Urinary bladder (tissue), 4 donors: ENCODE measurements at places on chromosomes 11 and 22. TPM values are rescaled to one million over a fixed set of nuclear protein-coding genes. Genes with fewer than 3 reads are reported as not detected.

- DNase-seq = peak; percentile 36
These were observed 2.3 kb downstream of the KRTAP5-11 start for GRCh38 chr11:71580057-71581003.

- no peak for DNase-seq
These were observed at the start of gene GLB1L3 for GRCh38 chr11:134275534-134276395. GLB1L3 (plus strand) TSS chr11:134276379; CDS start chr11:134276741, 362 bp downstream.

- no peak for DNase-seq
These were observed 64.3 kb downstream of the WNT11 start for GRCh38 chr11:76141901-76142588.

DNA sequence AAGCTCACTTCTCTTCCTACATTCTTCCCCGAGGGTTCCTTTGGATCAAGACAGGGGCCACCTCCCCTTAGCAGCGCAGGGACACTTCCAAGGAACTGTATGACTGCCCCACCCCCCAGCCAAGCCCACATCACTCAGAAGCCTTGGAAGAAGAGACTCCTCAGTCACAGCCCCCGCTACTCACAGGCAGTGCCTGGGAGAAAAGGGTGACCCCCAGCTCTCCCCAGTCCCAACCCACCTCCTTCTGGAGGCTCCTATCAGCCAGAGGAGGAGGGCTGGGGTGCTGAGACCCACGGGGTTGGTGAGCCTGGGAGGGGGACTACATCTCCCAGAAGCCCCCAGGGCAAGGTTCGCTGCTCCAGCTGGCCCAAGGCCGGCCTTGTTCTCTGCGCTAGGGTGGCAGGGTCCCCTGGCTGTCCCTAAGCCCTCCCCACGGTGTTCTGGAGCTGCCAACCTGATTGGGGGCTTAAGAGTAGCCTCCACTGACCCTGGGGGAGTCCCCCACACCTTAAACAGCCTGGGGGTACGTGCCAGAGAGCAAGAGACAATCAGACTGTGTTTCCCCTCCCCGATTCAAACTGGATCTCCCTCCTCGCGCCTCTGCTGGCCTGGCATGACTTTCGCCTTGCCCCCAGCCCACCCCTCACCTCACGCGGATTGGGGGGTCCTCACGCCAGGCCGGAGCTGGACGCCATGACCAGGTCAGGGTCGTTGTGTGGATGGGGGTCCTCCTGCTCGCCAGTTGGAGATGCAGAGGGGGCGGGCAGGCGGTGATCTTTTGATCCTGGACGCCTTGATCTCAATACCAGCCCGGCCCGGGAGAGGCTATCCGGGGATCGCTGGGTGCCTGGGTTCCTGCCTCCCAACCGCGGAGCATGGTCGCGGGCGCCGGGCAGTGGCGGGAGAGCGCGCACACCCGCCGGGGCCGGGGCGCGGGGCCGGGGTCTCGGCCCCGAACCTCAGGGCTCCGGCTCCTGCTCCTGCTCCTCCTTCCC is 838 bp downstream of the BCL9L start:
- no peak for DNase-seq

Gene RFPL3
- total RNA-seq = not detected

- no peak for DNase-seq
These were observed at the start of gene MMP11 for GRCh38 chr22:23772649-23773473. MMP11 (plus strand) TSS chr22:23772849; CDS start chr22:23772871, 22 bp downstream.

DNA sequence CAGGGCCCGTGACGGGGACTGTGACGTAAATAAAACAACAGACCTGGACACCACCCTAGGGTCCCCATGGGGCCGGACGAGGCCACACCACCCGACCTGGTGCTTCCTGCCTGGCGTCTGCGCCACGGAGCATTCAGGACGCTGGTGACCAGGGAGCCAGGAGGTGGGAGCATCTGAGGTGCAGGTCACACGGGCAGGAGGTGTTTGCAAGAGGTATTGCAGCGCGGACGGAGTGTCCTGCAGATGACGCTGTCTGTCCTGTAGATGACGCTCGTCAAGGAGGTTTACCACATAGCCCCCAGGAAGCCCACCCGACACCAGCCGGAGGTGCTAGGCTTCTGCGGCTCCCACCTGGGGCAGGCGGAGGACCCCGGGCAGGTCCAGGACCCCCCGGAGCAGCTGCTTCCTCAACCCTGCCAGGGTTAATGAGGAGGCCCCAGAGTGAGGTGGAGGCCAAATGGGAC is 986 bp upstream of the MUC5B start:
- no peak for DNase-seq

Gene FBLN1
- 700 TPM for total RNA-seq

GRCh38 chr22:28064920-28065319 is 145.9 kb upstream of the PITPNB start:
- DNase-seq = no peak

DNA sequence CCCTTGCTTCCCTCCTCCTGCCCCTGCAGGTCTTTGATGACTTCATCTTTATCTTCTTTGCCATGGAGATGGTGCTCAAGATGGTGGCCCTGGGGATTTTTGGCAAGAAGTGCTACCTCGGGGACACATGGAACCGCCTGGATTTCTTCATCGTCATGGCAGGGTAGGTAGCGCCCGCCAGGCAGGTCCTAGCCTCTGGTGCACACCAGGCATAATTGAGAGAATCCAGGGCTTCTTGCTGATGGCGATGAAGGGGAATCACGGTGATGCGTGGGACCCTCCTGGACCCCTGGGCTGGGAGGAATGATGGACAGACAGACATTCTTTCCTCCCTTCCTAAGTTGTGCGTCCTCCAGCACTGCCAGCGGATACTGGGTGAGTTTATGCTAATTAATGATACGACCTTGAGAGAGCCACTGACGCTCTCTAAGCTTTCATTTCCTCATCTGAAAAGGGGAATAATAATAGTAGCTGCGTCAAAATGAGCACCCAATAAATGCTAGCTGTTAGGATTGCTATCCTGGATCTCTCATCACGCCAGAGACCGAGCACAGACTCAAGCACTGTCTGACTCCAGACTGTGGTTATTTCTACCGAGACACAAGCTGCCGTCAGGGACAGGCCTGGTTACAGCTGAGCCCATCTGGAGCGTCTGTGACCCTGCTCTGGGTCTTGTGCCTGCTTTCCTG is 30.1 kb downstream of the CACNA1I start:
- DNase-seq = no peak

GRCh38 chr11:132872211-132872610 is 660.1 kb downstream of the OPCML start:
- no peak for DNase-seq

DNA sequence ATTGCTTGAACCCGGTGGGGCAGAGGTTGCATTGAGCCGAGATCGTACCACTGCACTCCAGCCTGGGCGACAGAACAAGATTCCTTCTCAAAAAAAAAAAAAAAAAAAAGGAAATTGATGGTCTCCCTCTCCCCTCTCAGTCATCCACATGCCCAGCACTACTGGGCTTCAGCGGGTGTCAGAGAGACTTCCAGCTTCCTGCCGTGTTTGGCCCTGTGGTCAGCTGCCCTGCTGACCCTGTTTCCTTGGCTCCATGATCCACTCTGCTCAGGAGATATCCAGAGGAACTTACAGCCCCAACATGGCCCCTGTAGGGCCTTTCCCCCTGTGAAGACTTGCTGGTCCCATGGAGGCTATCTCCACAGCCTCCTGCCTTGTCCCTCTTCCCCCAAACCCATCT is 6.1 kb upstream of the PNPLA3 start:
- DNase-seq = no peak

- no peak for DNase-seq
These were observed 175.9 kb upstream of the PGR start for GRCh38 chr11:101305496-101305895.

GRCh38 chr11:597166-597725 is 18.5 kb downstream of the IRF7 start:
- DNase-seq = no peak

GRCh38 chr11:10646681-10647355 is 46.7 kb downstream of the IRAG1 start:
- DNase-seq = no peak

Gene ROBO4
- 19.7 TPM for total RNA-seq

GRCh38 chr11:111745719-111746504 is 20.3 kb downstream of the PPP2R1B start:
- DNase-seq = no peak

Gene HEPHL1
- not detected for total RNA-seq

GRCh38 chr11:86805873-86806310 is 5.5 kb downstream of the PRSS23 start:
- no peak for DNase-seq

DNA sequence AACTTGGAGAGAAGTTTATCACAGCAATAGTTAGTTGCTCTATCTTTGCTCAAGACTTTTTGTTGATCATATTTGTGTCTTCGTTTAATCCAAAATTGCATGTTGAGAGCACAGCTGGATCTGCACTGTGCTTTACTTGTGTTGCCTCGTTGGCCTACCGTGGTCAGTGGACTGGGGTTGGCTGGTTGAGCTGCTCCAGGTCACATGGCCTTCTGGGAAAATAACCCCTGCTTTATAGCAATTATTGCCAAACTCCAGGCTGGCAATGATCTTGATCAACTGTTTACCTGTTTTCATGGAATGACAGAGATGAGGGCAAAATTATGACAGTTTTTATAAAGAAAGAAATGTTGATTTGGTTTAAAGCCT is 5.7 kb upstream of the PLET1 start:
- DNase-seq = no peak

Gene TEAD1
- 136 TPM for total RNA-seq

DNA sequence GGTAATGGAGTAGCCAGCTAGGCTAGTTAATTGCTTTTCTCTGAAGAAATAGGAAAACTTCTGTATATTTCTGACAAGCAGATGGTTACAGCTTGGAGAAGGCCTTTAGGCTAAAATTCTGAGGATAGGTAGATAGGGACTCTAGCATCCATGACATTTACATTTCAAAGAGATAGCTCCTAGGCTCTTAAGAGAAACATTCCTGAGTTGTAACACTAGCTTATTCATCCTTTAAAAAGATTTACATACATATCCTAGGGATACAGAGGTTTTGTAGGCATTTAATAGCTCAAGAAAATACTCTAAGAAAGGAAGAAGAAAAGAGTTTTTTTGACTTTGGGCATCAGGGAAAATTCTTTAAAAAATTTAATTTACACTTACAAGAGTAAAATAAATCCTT is 130.9 kb upstream of the CCDC179 start:
- DNase-seq = no peak

DNA sequence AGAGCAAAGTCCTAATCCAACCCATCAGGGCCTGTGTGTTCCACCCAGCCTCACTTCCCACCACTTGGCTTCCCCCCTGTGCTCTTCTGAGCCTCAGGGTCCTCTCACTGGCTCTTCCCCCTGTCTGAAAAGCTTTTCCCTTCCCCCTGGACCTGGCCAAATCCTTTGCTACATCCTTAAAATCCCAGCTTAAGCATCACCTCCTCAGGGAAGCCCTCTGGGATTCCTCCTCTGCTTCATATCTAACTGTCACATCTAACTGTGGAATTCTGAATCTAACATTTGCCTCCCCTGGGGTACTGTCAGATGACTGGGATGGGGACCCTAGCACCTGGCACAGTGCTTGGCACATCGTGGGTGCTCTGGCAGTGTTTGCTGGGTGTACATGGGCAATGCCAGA is 985 bp downstream of the CACNA1I start:
- DNase-seq = no peak

Gene SOX10
- 4.5 TPM for total RNA-seq

DNA sequence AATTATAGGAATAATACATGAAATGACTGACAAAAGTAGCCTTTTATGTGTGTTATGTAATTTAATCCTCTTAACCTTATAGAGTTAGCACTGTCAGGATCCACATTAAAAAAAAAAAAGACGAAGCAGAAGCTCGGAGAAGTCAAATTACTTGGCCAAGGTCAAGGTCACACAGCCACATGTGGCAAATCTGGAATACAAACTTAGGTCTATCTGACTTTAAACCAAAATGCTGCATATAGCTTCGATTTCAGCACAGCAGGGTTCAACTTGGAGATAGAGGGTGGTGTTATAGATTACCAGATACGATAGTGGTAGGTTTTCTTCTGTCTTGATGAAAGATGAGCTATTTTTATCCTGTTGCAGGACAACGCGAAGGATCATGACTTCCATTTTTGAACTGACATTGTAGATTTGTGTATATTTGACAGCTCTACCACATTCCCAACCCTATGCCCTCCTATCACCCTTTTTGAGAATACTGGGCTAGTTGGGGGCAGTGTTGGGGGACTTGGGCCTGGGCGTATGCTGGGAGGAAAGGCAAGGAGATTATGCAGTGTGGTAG is 11.6 kb upstream of the EHF start:
- DNase-seq = no peak

- DNase-seq = no peak
These were observed 36.5 kb upstream of the SMIM38 start for GRCh38 chr11:69119190-69119589.

DNA sequence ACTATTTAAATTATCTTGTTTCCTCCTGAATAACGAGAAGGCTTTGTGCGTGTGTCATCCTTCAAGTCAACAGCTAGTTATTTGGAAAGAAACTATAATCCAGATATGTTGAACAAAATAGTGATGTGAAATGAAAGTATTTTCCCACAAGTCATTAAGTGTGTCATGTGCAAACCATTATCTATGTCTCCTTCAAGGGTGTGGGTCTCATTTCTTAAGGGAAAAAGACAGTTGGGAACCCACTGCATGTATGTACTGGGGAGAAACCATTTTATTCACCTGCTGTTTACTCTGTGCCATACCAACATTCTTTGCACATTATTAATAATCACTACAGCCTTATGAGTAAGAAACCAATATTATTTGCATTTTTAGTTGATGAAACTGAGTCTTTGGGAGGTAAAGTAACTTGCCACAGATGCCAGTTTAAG is 145.3 kb upstream of the CTSC start:
- no peak for DNase-seq

Gene OSBP2
- 5.2 TPM for total RNA-seq

Gene MICAL3
- 31.8 TPM for total RNA-seq

Gene CBLIF
- not detected for total RNA-seq

DNA sequence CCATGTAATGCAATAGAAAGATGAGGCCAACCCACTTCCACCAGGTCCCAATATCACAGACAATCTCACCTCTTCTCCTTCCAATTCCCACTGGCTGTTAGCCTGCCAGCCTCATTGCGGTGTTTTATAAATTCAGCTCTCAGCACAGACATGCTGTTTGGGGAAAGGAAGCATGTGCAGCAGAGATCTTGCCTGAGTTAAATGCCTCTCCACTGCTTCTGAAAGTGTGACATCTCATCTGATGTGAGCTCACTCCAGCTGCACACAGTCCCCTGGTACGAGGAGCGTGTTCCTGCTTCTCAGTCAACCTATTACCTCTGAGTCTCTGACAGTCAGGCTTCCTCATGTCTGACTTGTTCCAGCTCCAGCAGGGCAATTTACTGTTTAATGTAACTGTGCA is 122.7 kb upstream of the GUCY1A2 start:
- DNase-seq = no peak

GRCh38 chr11:80592546-80592945 is 1151.7 kb upstream of the TENM4 start:
- DNase-seq = no peak

Gene TMEM191C
- total RNA-seq = 0.85 TPM

GRCh38 chr11:6326985-6327384 is 6.7 kb upstream of the CAVIN3 start:
- no peak for DNase-seq

Gene OR56A1
- 0.05 TPM for total RNA-seq
